Myocyte (in vitro differentiated cells): ENCODE measurements at places on chromosomes 3 and 15. TPM values are rescaled to one million over a fixed set of nuclear protein-coding genes. Genes with fewer than 3 reads are reported as not detected.

Gene AQR
- 24.1 and 24.2 TPM in 2 replicates for total RNA-seq

Gene MON1A
- 14.7 and 19.8 TPM in 2 replicates for total RNA-seq

Gene TICRR
- total RNA-seq, result 0.05 and 0.19 TPM in 2 replicates

Gene NR1I2
- 0.83 TPM in 1 of 2 replicates, not detected in the other for total RNA-seq

Gene MUSTN1
- 78.0 and 84.9 TPM in 2 replicates for total RNA-seq

Gene GABRA5
- not detected in 2 replicates for total RNA-seq

Gene HESX1
- 0.59 and 0.73 TPM in 2 replicates for total RNA-seq

Gene IGF2BP2
- 48.5 and 56.2 TPM in 2 replicates for total RNA-seq

Gene KCNH8
- not detected in 2 replicates for total RNA-seq

Gene ACKR2
- 0.11 TPM in 1 of 2 replicates, not detected in the other for total RNA-seq

Gene SLCO2A1
- total RNA-seq, result under 0.01 TPM in 1 of 2 replicates, not detected in the other

Gene SERP1
- 68.2 and 80.6 TPM in 2 replicates for total RNA-seq

Gene ADGRG7
- total RNA-seq, result not detected in 2 replicates

Gene P2RY1
- total RNA-seq, result not detected in 2 replicates

Gene IL12A
- 0.96 and 1.9 TPM in 2 replicates for total RNA-seq

Gene GPR87
- total RNA-seq, result not detected in 2 replicates

Gene BNC1
- 3.6 and 5.1 TPM in 2 replicates for total RNA-seq

Gene CEP70
- 17.1 and 18.6 TPM in 2 replicates for total RNA-seq

Gene ARPP21
- 299 and 379 TPM in 2 replicates for total RNA-seq

Gene STRC
- total RNA-seq, result 0.08 TPM in 1 of 2 replicates, not detected in the other

Gene RTP1
- not detected in 2 replicates for total RNA-seq

Gene NR1D2
- 15.5 and 21.1 TPM in 2 replicates for total RNA-seq

Gene ATP13A5
- not detected in 2 replicates for total RNA-seq

Gene WDR49
- 0.62 TPM in 1 of 2 replicates, not detected in the other for total RNA-seq

Gene CCR8
- not detected in 2 replicates for total RNA-seq

Gene TTBK2
- 10.4 and 14.6 TPM in 2 replicates for total RNA-seq

Gene EHD4
- 5.1 and 9.7 TPM in 2 replicates for total RNA-seq

Gene FANCD2OS
- total RNA-seq, result not detected in 2 replicates

Gene SPSB4
- 0.88 and 1.4 TPM in 2 replicates for total RNA-seq

Gene PAQR9
- total RNA-seq, result not detected in 2 replicates

Gene HIGD2B
- not detected in 2 replicates for total RNA-seq

Gene TUBGCP5
- 18.5 and 20.0 TPM in 2 replicates for total RNA-seq

Gene GOLGA8N
- 6.2 and 47.5 TPM in 2 replicates for total RNA-seq
